Activated B cell treated with CpG ODN at 0.5 μM for 24 hours (primary cell): ENCODE measurements at places on chromosomes 16 and 17. TPM values are rescaled to one million over a fixed set of nuclear protein-coding genes. Genes with fewer than 3 reads are reported as not detected.

NPW gene
- 1.5 and 1.7 TPM in 2 replicates for total RNA-seq

CHRNB1 gene
- 5.9 and 6.0 TPM in 2 replicates for total RNA-seq

OR2C1 gene
- total RNA-seq: 0.80 and 0.81 TPM in 2 replicates

NPIPB8 gene
- 0.11 TPM in 1 of 2 replicates, not detected in the other for total RNA-seq

CETP gene
- 1.0 and 1.4 TPM in 2 replicates for total RNA-seq

ALOX15 gene
- not detected in 2 replicates for total RNA-seq

TNFRSF13B gene
- total RNA-seq: 316 and 342 TPM in 2 replicates

JPH3 gene
- total RNA-seq: not detected in 2 replicates

CCDC200 gene
- 0.73 TPM in 1 of 2 replicates, not detected in the other for total RNA-seq

SLC46A1 gene
- total RNA-seq: 1.5 and 2.1 TPM in 2 replicates
